ENCODE measurements at places on chromosomes 3 and 15. TPM values are rescaled to one million over a fixed set of nuclear protein-coding genes. Genes with fewer than 3 reads are reported as not detected.
A peak's percentile ranks its signal among the peaks of the same experiment; 100 is the strongest.

DNA sequence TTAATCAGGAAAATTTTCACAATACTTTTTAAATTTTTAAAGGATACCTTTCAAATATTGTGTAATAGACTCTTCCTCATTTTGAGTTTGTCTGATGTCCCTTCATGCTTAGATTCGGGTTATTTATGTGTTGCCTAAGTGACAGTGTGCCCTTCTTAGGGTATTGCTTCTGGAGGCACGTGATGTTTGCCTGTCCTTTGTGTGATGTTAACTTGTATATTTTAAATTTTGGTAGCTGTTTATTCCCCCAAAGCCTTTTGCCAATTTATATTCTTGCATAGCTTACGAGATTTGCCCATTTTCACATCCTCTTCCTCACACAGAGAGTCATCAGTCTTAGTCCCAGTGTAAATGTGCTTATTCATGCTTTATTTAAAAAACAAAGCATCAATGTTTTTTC, 433.1 kb downstream of the EPHB1 start:
- DNase-seq = no peak

DNA sequence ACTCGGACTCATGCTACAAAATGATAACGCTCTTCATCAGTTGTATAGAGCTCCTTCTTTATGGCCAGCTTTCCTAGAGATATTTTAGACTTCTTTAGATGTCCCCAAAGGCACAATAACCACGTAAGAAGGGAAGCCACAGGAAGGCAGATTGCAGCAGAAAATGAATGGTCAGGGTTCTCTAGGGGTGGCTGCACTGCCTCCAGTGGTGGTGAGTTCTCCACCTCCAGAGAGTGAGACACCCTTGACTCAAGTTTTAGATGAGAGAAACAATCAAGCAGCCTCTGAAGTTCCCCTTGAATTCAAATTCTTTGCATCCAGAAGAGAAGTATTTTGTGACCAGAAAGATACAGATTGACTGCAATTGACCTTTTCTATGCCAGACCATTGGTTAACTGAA, 191.5 kb downstream of the TP63 start:
- no peak for DNase-seq

DNA sequence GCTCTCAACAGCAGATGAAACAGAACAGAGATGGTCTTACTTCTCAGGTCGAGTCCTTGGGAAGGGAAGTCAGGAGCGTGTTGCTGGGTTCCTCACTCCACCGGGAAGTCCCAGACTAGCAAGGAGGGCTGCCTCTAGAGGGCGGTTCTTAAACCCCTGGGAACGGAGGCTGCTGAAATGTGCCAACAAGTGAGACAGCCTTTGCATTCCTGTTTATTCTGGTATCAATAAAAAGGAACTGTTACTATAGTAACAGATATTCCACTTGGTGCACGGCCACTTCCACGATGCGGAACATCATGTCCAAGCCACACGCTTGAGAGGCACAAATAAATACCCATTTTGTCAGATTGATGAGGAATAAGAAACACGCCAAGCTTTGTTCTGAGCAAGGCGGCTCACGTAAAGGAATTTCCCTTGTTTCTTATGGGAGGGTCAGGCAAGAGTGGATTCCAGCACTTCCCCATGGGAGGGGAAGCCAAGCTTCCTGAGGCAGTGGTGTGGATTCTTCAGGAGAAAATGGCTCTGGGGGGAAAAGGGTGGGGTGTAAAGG, at the start of gene FAM107A:
Gene FAM107A (minus strand): TSS at position 123 of the 553 bp plus-strand sequence. CDS start 7,531 bp downstream, outside the sequence.
- peak; percentile 69 for DNase-seq

DNA sequence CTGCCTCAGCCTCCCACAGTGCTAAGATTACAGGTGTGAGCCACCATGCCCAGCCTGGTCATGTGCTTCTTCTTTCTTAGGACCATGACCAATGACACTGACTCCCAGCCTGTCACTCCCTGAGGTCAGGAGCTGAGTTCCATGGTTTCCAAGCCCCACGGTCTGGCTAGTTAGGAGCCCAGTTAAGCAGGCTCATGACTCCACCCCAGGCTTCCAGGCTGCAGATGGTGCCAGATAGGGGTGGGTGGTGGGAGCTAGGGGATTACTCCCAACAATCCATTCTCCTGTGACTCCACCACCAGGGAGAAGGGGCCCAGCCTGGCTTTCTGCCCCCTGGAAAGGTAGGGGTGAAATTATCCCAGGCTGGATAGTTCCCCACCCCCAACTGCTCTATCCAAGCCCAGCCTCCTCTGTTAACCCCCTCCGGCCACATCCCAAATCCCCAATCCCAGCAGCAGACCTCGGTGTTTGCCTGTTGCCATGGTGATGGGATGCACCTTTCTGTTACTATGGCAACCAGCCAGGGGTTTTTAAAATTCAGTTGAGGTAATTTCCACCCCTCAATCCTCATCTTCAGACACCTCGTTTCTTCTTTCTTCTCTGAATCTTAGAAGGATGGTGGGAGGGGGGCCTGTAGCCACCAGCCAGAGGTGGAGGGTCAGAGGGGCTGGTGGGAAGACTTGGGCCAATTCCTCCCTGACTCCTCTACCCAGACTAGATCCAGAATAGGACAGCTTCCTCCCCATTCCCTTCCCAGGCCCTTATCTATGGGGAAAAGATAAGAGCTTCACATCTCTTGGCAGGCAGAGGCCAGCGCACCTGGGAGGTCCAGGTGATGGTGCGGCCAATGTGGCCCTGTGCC, 22.5 kb upstream of the SEMA3F start:
- peak; percentile 91 for DNase-seq

- DNase-seq = peak; percentile 13
Observed at GRCh38 chr3:131501949-131502348, 822 bp downstream of the MRPL3 start.

DNA sequence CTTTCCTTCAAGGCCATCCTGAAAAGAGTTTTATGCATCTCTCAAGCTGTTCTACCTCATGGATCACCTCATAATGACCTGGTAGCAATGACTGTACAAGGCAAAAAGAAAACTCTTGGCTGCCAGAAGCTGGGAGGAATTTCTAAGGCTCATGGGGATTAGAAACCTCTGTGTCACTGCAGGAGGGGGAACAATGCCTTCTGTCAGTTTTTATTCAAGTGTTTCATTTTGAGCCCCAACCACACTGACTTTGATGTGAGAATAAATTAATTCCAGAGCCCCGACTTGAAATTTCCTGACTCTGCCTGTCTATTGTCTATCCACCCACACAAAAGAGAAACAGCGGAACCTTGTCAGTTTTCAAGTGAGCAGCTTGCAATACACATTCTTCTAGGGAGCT, 58.7 kb upstream of the MRPL3 start:
- DNase-seq = no peak

The BCHE gene
- 2.9 TPM for total RNA-seq

DNA sequence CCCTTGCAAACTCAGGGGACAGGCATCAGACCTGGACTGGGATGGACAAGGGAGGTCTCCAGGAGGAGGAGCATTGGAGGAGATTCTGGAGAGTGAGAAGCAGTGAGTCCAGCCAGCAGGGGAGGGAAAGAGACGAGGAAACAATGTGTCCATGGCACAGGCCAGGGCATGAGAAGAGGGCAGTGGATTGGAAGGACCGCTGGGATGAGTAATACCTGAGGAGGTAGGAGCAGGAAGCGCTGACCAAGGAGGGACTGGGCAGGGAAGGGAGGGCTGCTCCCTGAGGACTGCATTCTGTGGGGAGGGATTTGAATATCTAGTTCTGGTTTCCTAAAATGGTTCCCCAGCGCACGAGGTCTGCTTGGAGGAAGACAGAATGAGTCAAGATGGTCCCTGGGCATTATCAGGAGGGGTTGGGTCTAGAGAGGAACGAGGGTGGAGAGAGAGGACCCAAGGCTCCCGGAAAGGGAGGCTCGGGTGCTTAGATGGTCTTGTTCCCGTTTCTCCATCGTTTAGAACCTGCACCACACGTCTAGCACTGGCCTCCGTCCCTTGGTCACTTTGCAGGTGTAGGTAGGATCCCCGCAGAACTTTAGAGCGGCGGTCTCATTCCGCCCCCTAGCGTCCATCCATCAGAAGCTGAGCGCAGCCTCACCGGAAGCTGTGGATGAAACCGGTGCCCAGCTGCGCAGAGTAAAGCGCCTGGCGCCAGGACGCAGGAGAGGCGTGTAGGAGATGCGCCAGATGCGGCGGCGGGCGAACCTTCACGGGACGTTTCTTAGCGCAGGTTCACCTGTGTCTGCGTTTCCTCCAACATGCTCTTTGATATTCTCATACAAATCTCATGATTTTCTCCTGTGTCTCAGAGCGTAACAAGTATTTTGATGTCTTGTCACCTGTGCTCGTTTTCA, 190.7 kb upstream of the NDN start:
- peak; percentile 78 for DNase-seq

GRCh38 chr3:115834068-115834467, 210.8 kb downstream of the GAP43 start:
- DNase-seq = no peak

DNA sequence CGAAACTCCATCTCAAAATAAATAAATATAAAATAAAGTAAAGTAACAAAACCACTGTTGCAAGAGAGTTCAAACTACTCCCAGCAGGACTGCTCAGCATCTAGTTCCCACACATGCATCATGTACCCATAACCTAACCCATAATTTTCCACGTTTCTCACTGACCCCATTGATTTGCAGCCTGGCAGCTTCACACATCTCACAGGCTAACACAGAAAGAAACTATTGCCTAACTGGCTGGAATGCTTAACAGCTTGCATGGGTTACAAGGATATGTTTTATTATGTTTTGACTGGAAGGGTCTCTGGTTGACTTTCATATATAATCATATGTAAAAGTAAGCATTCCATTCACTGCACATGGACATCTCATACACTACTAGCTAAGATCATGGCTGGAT, 55.6 kb upstream of the TBC1D23 start:
- no peak for DNase-seq

GRCh38 chr3:4845882-4846281, 133.4 kb upstream of the BHLHE40 start:
- DNase-seq = no peak

- DNase-seq = no peak
Observed at GRCh38 chr3:37237252-37237651, 62.9 kb upstream of the LRRFIP2 start.

The NTRK3 gene
- 3.5 TPM for total RNA-seq
